Amniotic epithelial cell (primary cell): ENCODE measurements at places on chromosomes 11 and 22.

- DNase-seq = no peak
Measured at GRCh38 chr11:114185436-114185835, 110.8 kb upstream of the NNMT start.

DNA sequence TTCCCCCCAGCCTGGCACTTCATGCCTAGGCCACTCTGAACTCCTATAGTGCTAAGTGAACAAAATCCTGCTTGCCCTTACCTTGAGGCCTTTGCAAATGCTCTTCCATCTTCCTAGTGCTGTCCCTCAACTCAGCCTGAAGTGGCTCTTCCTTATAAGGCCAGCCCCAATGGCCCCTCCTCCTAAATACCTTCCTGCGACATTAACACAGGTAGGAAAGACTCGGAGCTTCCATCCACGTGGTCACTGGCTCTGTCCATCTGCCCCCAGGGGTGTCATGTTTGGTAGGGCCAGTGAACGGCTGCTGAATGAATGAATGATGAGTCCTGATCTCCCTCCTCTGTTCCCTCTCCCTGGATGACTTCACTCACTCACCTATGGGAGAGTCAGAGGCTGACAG, 4.2 kb downstream of the PDE2A start:
- DNase-seq = no peak

- no peak for DNase-seq
Measured at GRCh38 chr11:64376071-64376470, 17.1 kb downstream of the RPS6KA4 start.

DNA sequence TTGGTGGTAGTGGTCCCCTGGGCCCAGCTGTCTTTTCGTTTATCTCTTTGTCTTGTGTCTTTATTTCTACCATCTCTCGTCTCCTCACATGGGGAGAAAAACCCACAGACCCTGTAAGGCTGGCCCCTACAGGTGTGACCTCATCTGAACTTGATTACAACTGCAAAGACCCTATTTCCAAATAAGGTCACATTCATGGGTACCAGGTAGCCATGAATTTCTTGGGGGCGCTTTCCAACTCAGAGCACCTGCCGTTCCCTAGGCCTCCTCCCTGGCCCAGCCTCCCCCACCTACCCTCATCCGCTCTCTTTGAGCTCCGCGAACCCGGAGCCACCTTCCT, 14.0 kb upstream of the RRP7A start:
- no peak for DNase-seq

DNA sequence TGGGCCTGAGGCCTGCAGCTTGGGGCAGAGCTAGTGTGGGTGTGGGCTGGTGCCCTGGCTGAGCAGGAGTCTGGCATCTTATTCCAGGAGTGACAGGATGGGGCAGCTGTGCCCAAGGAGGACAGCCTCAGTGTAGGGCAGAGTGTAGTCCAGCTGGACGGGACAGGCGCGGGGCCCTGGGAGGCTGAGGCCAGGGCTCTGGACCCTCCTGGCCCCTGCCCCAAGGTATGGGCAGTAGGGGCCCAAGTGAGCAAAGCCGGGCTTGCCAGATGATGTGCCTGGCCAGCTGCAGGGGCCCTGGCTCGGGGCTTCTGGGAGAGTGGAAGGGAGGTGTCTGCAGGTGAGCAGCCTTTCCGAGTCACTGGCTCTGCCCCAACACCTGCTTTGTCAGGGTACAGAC, 1190.9 kb downstream of the BRD1 start:
- no peak for DNase-seq

GRCh38 chr11:45660729-45661438, 4.5 kb downstream of the CHST1 start:
- DNase-seq = no peak

DNA sequence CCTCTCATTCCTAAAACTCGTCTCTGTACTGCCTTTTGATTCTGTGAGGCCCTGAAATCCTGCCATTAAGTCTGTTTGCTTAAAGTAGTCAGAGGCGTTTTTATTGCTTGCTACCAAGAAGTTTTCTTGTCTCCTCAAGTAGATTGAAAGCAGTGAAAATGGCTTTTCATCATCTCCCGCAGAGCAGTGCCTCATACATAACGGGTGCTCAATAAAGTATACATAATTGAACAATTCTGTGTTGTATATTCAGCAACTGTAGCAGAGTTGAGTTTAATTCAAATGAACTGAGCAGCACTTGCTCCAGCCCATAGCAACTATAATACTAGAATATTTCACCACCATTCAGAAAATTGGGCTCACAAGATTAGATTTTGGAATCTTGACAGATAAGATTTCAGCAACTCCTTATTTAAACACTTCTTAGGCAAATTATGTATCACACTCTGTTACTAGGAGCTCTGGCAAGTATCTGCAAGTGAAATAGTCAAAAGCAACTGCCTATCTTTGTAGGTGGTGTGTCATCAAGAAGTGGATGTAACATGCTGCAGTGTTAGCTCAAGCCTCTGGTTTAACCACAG, 20.0 kb downstream of the FIBIN start:
- peak; percentile 85 for DNase-seq

DNA sequence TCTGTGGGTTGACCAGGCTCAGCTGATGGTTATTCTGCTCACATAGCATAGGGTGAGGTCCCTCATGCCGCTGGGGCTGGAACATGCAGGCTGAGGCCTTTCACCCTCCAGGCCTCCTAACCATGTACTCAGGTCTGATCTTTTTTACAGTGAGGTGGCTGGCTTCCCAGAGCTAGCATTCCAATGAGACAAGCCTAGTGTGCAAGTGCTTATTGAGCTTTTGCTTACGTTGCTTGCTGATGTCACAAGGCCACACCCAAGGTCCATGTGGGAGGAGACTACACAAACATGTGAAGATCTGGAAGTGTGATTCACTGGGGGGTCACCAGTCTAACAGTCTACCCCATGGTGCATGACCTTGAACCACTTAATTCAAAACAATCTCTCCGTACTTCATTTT, 33.9 kb downstream of the ISX start:
- no peak for DNase-seq

- peak; percentile 87 for DNase-seq
Measured at GRCh38 chr22:37633625-37634416, 5.6 kb upstream of the SH3BP1 start.

- DNase-seq = no peak
Measured at GRCh38 chr11:133782116-133782725, 63.1 kb downstream of the SPATA19 start.

- DNase-seq = no peak
Measured at GRCh38 chr11:128462922-128463321, 124.4 kb downstream of the ETS1 start.

DNA sequence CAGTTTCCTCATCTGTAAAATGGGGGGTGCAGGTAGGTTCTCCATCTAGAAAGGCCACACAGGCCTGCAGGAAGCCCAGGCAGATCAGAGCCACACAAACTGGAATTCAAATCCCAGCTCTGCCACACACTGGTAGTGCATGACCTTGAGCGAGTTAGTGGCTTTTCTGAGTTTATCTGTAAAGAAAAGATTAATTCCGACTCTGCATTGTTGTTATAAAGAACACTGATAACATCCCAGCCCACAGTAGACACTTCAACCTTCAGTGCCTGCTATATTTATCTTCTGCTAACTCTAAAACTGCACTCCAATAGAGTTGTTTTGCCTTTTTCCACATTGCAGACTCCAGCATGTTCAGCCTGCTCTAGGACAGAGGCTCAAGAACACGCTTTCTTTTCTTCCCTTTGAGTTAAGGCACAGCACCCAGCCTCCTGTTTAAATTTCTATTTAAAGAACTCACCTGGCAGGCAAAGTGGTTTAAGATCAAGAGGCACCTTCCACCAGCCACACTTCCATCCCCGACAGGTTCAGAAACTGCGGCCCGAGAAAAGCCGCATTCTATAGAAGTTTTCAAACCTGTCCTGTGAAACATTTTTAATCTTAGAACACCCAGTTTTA, 133.9 kb downstream of the PLEKHA7 start:
- DNase-seq = peak; percentile 65

GRCh38 chr11:118117790-118118601, 31.2 kb upstream of the SMIM35 start:
- no peak for DNase-seq

GRCh38 chr11:118238929-118239328, 13.2 kb downstream of the MPZL3 start:
- DNase-seq = no peak

- no peak for DNase-seq
Measured at GRCh38 chr11:45666648-45667642, 1.5 kb upstream of the CHST1 start.

GRCh38 chr22:39275814-39276439, 31.1 kb upstream of the PDGFB start:
- no peak for DNase-seq

GRCh38 chr22:33932997-33933396, 12.7 kb upstream of the LARGE1 start:
- DNase-seq = no peak

- peak; percentile 1 for DNase-seq
Measured at GRCh38 chr11:121291896-121292494, 576 bp upstream of the SC5D start.

- no peak for DNase-seq
Measured at GRCh38 chr22:49850021-49850911, 3.4 kb upstream of the ZBED4 start.

GRCh38 chr11:94032725-94033124, 11.6 kb downstream of the HEPHL1 start:
- DNase-seq = no peak

DNA sequence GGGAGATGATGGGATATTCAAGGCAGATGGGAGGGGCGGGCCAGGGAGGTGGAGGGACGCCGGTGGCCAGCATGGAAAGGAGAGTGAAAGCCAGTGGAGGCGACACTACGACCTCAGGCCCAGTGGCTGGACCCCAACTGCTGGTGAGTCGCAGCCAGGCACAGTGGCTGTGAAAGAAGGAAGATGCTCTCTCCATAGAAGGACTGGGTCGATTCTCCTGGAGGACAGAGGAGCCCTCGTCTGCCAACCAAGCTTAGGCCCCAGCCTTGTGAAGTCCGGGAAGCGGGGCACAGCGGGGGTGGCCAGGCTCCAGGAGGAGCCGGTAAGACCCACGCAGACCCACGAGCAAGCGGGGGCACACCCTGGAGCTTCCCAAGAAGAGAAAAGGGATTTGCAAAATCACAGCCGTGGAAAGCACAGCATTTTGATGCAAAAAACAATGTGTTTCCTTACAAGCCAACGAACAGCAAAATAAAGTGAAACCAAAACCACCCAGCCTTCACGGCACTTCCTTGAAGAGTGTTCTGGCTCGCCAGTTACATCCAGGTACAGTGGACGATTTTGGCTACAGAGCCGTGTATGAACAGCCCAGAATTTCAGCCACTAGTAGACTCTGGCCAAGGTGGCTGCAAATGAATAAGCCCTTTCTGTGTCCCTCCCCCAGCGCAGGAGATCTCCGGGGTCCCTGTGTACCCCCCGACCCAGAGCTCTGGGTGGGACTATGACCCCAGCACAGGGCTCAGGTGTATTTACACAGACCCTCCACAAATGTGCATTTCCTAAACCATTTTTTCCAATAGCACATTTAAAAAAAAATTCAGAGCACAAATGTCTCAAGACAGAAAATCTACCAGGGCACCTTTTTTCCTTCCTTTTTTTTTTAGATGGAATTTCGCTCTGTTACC, 96.9 kb downstream of the TRMU start:
- no peak for DNase-seq

GRCh38 chr11:67288198-67288451, 978 bp upstream of the ANKRD13D start:
- DNase-seq = no peak

GRCh38 chr11:95498722-95499425, 267.9 kb upstream of the SESN3 start:
- no peak for DNase-seq

- peak; percentile 72 for DNase-seq
Measured at GRCh38 chr11:66081505-66081904, 11.4 kb downstream of the PACS1 start.

DNA sequence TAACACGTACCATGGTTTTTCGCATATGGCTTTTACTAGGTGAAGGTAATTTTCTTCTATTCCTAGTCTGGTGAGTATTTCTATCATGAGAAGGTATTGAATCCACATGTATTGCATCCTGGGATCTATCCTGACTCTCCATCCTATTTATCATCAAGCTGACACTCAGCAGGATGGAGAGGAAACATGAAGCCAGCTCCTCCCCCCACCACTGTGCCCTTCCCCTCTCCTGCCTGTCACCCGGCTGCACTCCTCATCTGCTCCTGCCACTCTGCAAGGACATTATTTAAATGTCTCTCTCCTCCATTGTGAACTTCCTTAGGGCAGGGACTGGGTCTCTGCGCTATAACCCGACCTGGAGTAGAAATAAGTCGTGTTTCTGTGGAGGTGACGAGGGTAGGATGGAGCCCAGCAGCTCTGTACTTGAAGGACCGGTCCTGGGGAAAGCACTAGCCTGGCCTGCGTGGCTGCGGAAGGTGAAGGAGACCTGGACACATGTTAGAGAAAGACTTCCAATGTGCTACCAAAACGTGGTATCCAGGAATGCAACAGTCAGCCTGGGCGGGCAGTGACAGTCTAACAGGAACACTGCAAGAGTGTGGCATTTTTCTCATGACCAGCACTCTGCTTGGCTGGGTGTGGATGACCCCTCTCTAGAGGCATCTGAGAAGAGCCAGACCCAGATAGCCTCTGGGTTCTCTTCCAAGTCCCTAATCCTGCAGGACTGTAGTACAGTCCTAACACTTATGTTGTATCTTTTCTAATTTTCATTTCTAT, 111.2 kb downstream of the MICAL3 start:
- DNase-seq = no peak

DNA sequence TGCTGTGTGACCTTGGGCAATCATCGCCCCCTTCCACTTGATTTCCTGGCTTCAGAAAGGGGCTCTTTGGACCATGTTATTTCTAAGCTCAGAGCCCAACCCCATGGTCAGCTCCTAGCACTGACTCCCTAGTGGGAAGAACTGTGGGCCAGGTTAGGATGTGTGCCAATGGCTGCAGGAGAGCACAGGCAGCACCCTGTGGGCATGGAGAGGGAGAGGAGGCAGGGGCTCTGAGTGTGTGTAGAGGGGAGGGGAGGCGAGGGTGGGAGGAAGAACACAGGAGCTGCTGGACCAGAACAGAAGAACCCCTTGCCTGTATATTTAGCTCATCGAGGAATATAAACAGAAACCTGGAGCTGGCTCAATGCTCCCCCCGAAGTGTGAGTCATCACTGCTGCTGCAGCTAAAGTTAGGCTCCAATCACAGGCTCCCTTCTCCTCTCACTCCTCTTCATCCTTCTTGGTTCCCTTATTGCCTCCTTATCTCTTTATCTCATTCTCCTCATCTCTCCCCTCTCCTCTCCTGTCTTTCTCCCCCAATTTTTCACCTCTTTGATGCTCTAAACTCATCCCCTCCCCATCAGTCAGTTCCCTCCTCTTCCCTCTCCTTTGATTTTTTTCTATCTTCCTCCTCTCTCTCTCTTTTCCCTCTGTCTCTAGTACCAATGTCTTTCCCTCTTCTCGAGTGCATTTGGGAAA, 14.5 kb upstream of the RPS19BP1 start:
- no peak for DNase-seq

GRCh38 chr11:42225664-42226063, 766.2 kb upstream of the LRRC4C start:
- no peak for DNase-seq

GRCh38 chr22:50202130-50202666, 1.4 kb downstream of the SELENOO start:
- DNase-seq = no peak

DNA sequence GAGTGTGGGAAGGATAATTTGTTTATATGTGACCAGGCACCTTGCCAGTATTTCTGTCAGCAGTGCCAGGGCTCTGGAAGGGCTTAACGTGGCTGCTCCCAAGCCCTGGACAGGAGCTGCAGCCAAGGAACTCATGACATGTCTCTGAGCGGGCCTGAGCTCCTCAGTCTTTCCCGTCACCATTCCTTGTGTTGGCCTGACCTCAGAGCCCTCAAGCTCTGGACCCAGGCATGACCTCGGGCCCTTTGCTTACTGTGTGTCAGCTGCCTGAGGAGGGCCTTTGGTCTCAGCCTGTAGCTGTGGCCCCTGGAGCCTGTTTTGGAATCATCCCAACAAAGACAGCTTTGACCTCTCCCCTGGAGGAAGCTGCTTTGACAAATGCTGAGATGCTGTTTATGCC, 264.1 kb upstream of the PLET1 start:
- DNase-seq = no peak
